ENCODE measurements at places on chromosomes 2 and 18.
A peak's percentile ranks its signal among the peaks of the same experiment; 100 is the strongest.

- no peak for DNase-seq
Observed at GRCh38 chr2:98555696-98556095, 52.6 kb downstream of the COA5 start.

- peak; percentile 17 for DNase-seq
Observed at GRCh38 chr2:24920809-24921441, 888 bp upstream of the ADCY3 start.

GRCh38 chr2:168008646-168009195, 238.7 kb downstream of the STK39 start:
- no peak for DNase-seq

DNA sequence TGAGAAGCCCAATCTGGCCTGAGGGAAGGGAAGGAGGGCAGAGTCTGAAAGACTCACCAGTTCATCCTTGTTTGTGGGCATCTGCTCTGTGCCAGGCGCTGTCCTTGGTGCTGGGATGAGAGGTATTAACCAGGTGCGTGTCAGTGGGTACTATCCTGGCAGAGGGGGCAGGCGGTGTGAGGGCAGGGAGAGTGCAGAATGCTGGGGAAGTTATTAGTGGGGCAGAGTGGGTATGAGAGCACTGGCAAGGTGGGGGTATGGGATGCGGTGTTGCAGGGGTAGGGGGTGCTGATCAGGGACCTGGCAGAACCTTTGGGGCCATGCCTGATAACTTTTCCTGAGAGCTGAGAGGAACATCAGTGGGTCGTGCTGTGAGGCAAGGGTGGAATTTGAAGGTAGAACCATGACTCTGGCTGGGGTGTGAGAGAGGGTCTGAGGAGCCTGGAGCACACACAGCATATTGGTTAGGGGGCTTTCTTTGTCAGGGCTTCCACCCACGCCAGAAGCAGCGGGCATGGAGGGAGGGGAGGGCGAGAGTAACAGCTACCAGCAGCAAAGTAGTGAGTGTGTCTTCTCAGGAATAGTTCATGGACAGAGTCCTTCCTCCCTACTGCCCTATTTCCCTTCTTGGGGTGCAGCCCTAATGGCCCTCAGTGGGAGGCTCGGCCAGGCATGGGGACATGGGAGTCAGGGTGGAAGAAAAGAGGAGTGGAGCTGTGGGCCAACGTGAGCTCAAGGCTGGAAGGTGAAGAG, 290.7 kb downstream of the CYP26B1 start:
- no peak for DNase-seq

- DNase-seq, result peak; percentile 37
Observed at GRCh38 chr2:68943581-68944568, 8.8 kb downstream of the GKN2 start.

DNA sequence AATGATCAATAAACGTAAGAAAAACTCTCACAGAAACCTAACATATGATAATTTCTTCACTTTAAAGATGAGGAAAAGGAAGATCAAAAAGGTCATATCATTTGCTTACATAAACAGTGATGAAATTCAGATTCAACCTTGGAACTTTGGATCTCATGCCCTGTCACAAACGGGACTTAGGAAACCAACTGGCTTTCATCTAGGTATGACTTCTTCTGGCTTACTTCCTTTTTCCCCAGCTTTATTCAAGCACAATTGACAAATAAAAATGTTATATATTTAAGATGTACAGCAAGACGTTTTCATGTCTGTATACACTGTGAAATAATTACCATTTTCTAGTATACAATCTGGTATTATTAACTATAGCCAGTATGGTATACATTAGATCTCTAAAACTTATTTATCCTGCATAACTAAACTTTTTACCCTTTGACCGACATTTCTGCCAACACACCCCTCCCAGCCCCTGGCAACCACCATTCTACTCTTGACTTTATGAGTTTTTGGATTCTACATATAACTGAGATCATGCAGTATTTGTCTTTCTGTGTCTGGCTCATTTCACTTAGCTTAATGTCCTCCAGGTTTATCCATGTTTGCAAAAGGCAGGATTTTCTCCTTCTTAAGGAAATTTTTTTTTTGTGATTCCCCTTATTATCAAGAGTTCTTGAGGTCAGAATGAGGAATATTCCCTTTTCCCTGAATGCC, 46.0 kb upstream of the COBLL1 start:
- DNase-seq, result no peak

- DNase-seq, result no peak
Observed at GRCh38 chr2:202608142-202608852, 26.5 kb upstream of the FAM117B start.

- DNase-seq, result no peak
Observed at GRCh38 chr2:173472112-173472511, 117.4 kb downstream of the CDCA7 start.

GRCh38 chr2:164142755-164143154, 406.9 kb upstream of the FIGN start:
- DNase-seq, result no peak

- DNase-seq, result peak; percentile 4
Observed at GRCh38 chr2:172972005-172972619, 103.5 kb upstream of the MAP3K20 start.

DNA sequence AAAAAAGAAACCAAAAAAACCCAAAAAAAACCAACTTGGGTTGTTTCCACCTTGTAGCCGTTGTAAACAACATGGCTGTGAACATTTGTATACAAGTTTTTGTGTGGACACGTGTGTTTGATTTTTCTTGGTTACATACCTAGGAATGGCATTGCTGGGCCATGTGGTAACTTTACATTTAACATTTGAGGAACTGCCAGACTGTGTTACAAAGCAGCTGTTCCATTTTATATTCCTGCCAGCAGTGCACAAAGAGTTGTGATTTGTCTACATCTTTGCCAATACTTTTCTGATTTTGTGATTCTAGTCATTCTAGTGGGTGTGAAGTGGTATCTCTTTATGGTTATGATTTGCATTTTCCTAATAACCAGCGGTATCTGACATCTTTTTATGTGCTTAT, 22.5 kb downstream of the LPIN1 start:
- no peak for DNase-seq

- no peak for DNase-seq
Observed at GRCh38 chr18:37570336-37570930, 4.8 kb upstream of the CELF4 start.

DNA sequence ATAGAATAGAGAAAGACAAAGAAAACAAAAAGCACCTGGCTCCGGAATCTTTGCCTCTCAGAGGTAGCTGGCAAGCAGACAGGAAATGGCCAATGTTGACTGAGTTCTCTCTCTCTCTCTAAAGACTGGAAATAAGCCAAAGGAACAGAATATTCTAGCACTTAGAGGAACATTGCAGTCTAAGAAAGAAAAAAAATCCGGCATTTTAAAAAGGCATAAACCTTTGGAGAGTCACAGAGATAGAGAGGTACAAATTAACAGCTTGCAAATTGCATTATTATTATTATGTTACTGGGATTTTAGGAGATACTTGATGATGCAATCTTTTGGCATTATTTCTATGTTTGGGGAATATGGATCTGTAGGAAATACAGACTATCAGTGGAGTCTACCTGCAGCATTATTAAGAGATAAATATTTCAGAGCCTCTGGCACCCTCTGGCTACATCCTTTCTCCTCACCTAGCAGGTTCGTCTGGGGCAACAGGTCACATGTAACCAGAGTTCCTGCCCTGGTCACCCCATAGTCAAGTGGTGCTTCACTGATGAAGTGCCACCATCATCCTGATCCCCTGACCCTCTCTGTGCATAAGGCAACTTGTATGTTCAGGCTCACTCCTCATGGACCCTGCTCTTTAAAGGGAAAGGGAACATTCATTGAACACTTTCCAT, 318.9 kb upstream of the ACVR2A start:
- DNase-seq, result no peak

GRCh38 chr2:168751104-168751740, 51.2 kb upstream of the NOSTRIN start:
- DNase-seq, result no peak

DNA sequence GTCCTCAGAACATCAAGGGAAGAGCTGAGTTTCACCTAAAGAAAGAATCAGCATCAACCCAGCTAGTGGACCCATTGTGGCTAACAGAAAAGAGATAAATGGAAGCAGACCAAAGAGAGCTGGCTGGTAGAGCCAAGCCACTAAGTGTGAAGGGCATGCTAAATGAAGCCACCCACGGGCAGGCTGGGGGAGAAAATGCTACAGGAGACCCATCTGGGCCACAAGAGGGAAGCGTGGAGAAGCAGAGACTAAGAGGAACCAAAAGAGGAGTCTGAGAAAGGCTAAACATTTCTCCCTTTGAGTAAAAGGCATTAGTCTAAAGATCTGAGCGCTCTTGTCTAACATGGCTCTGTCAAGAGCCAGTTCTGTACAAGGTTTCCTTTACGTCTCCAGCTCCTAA, 15.8 kb downstream of the CWC22 start:
- DNase-seq, result no peak

DNA sequence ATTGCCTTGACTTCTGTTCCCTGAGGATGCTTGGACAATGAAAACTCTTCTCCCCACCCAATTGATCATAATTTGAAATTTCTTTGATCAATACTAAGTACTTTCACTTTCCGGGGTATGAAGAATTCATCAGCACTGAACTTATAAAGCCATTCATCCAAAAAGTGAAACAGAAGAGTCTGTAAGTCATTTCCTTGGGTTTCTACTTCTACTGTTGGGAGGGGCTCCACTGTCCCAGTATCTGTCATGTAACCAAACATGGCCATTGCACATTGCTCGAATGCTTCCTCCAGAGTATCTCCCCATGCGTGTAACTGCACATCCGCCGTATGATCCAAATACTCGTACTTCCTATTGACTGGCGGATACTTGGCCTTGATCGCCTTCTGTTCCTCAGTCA, 30.3 kb downstream of the NCL start:
- DNase-seq, result no peak

DNA sequence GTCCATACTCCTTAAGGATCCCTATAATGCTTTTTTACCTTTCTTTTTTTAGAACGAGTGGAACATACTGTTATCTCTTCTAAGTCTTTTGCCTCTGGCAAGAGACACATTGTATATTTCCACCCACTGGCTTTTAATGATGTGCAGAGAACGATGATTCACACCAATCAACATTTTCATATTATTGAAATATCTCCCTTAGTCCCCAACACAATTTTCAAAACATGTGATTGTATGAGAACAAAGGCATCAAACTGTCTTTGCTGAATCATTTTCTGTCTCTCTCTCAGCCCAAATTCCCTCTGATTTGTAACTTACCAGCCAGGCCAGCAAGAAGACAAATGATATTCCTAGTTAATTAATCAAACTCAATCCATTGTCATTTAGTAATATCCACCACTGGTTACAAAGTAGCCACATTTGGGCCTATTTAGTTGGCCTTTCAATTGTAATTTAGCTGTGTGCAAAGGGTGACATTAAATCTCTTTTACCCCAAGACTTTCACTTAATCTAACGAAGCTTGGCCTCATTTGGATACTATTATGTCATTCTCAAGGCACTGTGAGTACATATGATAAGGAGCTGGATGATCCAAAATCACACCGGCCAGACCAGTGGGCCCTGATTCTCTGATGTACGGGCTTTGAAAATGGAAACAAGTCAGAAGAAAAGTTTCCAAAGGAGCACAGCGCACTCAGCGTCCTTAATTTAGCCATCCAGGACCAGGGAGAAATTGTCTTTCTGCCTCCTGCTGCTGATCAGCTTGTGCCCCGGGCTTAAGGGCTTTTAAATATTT, 185.1 kb downstream of the SCG2 start:
- no peak for DNase-seq

- DNase-seq, result no peak
Observed at GRCh38 chr2:15378148-15378908, 182.8 kb downstream of the NBAS start.

GRCh38 chr2:127532296-127532695, 3.2 kb upstream of the MYO7B start:
- no peak for DNase-seq

GRCh38 chr2:175854665-175855064, 147.4 kb downstream of the LNPK start:
- DNase-seq, result no peak

- DNase-seq, result no peak
Observed at GRCh38 chr2:726169-726568, 49.0 kb upstream of the TMEM18 start.

- DNase-seq, result no peak
Observed at GRCh38 chr2:200575957-200576356, 9.9 kb upstream of the AOX1 start.

- no peak for DNase-seq
Observed at GRCh38 chr18:45801416-45802004, 24.0 kb upstream of the SIGLEC15 start.

- DNase-seq, result no peak
Observed at GRCh38 chr2:51510303-51510702, 478.4 kb upstream of the NRXN1 start.

GRCh38 chr2:237885931-237886684, 26.7 kb downstream of the RAMP1 start:
- DNase-seq, result no peak

GRCh38 chr2:195049372-195050031, 607.5 kb upstream of the SLC39A10 start:
- DNase-seq, result no peak

- DNase-seq, result no peak
Observed at GRCh38 chr2:148490840-148491439, 153.6 kb upstream of the EPC2 start.

- DNase-seq, result no peak
Observed at GRCh38 chr18:39825485-39826150, 2129.4 kb upstream of the PIK3C3 start.

GRCh38 chr2:98037206-98037605, 41.5 kb upstream of the TMEM131 start:
- DNase-seq, result no peak

- no peak for DNase-seq
Observed at GRCh38 chr2:203599509-203599908, 64.4 kb upstream of the RAPH1 start.

GRCh38 chr2:60539140-60539539, 14.3 kb downstream of the BCL11A start:
- DNase-seq, result no peak

GRCh38 chr2:38097988-38098385, 22.0 kb upstream of the CYP1B1 start:
- no peak for DNase-seq

GRCh38 chr18:52499016-52499415, 159.0 kb downstream of the DCC start:
- no peak for DNase-seq

DNA sequence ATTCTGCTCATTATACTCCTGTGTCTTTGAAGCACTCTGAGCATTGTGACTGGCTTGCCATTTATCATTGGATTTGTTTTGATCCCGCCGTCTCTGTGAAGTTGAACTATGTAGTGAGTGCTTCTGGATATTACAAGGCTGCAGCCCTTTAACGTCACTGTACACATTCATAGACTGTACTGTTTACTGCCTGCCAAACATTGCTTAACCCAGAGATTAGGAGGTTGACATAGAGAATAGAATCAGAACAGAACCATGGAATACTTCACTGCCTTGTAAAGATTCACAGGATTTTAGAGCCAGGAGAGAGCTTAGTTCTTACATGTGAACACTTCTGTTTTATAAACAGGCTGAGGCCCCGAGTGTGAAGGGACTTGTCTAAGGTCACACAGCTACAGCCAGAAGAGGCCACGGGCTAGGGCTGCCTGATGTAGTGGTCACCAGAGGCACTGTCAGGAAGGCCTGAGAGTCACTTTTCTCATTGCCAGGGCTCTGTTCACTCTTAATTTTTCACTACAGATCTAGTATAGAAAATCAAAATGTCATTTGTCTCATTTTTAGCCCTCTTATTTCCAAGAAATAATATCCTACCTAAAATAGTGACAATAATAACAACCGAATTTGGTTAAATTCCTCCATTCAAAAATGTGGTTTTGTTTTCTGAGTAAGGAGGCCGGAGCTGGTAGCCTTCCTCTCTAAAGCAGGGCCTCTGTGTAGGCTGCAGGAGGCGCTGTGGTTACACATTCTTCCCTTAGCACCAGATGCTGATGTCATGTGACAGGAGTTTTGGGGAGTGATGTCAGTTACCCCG, 87.9 kb downstream of the UGGT1 start:
- DNase-seq, result peak; percentile 21
